ENCODE measurements at places on chromosomes 7 and 10.

GRCh38 chr10:48594803-48595538, 9.9 kb downstream of the ARHGAP22 start:
- DNase-seq: no peak

GRCh38 chr7:40436710-40437109, 301.9 kb downstream of the SUGCT start:
- no peak for DNase-seq

- DNase-seq: no peak
Measured at GRCh38 chr10:78359640-78360091, 326.0 kb downstream of the RPS24 start.

- DNase-seq: no peak
Measured at GRCh38 chr7:154442939-154443338, 390.7 kb downstream of the DPP6 start.

DNA sequence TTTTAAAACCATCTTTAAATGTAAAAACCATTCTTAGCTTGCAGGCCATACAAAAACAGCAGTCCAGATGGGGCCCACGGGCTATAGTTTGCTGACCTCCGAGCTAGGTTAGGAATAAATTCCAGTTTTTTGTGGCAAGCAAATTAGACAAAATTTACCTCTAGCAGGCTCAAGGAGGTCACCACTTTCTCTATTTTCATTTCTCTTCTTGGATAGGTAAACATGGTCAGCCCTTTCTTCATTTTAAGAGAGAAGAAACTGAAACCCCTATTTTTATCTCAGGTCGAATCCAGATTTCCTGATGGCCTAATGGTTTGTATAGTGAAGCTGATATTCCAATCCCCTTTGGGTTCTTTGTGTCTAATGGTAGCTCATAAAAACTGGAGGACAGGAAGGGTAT, 10.7 kb downstream of the IKZF5 start:
- no peak for DNase-seq
